ENCODE measurements at places on chromosomes 6 and 20.

DNA sequence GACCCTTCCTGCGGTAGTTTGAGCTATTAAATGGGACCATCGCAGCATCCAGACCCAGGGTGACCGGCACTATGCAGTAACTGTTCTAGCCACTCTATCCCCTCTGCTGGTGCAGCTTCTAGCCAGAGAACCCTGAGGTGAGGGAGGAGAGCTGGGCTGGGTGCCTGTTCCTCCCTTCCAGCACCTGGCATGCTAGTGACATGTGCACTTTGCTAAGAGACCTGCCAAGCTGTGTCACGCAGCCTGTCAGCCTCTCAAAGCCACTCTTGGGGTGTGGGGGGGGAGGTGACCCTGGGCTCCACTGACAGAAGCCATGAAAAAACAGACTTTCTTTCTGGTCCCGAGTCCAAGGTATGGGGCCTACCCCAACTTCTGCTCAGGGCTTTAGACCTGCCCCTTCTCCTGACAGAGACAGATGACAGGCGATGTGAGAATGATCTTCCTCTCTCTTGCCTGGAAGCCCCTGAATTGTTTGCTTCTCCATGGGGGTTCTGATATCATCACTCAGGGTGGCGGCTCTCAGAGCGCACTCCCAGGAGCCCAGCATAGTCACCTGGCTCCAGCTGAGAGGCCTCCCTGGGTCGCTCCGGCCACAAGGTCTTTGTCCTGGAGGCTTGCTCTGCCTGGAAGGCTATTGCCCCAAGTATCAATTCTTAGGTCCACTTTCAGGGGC lies 47.2 kb upstream of the MLN start:
- no peak for DNase-seq

DNA sequence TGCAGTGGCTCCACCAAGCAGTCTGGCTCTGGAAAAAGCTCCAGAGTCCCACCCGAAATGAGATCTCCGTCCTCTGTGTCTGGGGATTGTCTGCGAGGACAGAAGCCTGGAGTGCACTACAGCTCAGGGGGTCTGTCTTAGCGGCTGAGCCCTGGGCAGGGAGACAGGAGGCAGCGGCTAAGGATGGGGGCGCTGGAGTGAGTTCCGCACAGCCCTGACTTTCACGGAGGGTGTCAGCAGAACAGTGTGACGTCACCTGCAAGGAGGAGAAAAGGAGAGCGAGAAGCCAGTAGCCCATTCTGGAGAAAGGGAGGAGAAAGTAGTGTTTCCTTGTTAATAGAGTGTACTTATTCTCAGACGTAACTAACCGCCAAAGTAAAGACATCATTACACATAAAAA lies 97.6 kb downstream of the FAM50B start:
- no peak for DNase-seq

GRCh38 chr6:5511954-5512353 lies 250.6 kb downstream of the FARS2 start:
- DNase-seq: no peak

- no peak for DNase-seq
Observed at GRCh38 chr6:135637701-135638100, 140.2 kb upstream of the AHI1 start.

DNA sequence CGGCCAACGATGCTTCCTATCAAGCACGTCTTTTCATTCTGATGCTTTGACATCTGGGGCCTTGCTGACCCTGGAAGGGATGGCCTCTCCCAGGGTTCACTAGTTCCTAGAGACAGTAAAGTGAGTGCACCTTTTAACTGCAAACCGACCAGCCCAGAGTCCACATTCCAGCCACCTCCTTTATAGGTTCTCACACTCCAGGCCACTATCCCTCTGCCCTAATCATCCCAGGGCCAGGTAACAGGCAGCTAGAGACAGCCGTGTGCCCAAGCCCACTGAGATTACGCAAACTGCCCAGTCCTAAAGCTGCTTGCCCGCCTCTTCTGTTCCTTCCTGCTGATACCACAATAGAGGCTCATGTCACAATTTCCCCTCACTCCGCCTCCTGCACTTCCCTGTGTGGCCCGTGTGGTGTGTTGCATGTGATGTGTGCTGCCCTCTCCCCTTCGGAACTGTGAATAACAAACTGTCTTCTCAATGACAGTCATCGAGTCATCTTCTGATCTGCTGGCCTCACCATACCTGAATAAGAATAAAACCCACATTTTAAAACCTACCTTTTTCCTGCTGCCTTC lies 123.7 kb upstream of the EXOC2 start:
- no peak for DNase-seq

GRCh38 chr20:34389206-34389953 lies 26.3 kb downstream of the ITCH start:
- DNase-seq: no peak

GRCh38 chr20:25623225-25623735 lies 534 bp downstream of the NANP start:
- DNase-seq: peak; percentile 46

- DNase-seq: peak; percentile 73
Observed at GRCh38 chr6:100228834-100229441, 234.9 kb upstream of the MCHR2 start.

DNA sequence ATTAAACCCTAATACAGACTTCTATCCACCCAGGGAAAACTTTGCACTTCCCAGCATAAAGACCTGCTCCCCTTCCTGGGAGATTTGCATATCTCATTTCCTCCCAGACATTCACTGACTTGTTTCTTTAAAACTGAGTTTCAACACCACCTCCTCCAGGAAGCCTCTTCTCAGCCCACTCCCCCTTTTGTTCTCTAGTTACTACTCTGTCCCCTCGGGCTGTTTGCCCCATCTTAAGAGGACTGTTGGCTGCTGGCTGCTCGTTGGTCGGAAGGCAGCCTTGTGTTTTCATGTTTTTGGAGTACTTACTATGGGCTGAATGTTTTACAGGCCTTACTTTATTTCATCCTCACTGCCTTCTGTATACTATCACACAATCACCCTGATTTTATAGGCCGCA lies 6.6 kb downstream of the ARHGAP40 start:
- no peak for DNase-seq

DNA sequence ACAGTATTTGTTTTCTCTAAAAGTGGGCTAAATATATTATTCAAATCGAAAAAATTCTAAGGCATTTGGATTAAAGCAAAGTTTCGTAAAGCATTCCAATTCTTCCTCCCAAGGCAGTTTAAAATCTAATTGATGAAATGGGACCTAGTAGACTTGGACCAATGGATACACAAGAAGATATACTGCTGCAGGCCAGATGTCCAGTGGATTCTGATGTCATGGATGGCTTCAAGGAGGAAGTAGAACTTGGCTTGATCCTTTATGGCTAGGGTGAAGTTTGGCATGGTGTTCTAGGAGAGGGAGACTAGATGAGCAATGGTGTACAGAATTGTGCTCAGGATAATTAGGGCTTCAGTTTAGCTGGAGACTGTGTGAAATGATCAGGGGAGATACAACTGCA lies 559.5 kb upstream of the MMS22L start:
- no peak for DNase-seq

DNA sequence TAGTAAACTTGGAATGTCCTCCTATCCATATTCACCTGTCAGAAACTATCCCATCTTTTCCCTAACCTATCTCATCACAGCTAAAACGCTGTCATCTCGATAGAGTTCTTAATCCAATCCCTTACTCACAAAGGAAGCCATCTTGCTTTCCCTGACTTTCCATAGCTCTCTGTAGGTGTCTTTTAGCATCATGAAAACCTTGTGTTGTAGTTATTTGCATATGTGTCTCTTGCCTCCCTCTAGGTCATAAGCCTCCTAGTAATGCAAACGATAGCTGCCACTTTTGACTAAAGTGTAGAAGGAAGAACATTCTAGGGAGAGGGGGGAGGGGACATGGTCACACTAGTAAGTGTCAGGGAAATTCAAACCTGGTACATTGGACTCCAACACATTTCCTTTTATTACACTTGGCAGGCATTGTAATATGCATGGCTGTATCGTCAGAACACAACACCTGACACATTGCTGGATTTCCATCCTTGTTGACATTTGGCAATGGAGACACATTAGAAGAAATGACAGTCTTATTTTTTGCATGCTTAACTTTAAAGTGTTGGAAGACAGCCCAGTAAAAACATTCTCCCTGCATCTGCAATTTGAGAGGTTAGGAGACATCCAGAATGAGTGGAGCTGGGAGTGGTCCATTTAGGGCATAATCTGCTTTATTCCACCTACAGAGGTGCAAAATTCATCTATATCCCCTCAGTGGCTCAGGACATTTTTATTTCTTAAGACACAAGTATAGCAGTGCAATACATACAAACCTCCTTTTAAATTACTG lies 283.4 kb downstream of the HAO1 start:
- no peak for DNase-seq

DNA sequence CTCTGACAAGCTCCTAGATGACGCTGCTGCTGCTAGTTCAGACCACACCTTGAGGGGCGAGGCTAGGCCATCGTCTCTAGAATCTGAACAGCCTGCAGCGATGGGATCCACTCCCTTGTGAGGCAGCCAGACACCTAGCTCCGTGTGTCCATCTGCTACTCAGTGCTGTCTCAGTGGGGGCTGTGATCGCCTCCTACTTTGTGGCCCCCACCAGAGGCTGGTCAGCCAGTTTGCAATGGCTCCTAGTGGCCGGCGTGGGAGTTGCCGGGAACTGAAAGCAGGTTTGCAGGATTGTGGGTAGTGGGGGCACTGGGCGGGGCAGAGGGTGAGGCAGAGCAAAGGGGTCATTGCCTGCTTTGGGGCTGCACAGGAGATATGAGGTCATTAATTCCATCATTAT lies 2.8 kb downstream of the CCN5 start:
- DNase-seq: no peak

DNA sequence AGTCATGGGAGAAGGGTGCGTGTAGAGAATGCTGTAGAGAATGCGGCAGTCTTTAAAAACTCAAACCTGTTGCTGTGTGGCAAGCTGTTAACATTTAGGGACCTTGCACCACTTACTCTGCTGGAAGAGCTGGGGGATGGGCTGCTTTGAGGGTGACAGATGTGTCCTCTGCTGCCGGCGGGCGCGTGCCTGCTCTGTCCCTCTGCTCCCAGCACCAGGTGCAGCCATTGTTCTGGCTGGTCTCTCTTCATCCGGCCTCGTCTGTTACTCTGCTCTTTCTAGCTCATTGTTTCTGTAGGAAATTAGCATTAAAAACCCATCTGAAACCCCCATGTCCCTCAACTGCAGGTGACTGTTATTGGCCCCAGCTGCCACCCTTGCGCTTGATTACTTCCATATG lies 78.5 kb downstream of the CBFA2T2 start:
- peak; percentile 94 for DNase-seq

- no peak for DNase-seq
Observed at GRCh38 chr20:5996765-5997164, 46.3 kb downstream of the MCM8 start.

GRCh38 chr20:57866250-57867106 lies 156.7 kb upstream of the PMEPA1 start:
- no peak for DNase-seq

DNA sequence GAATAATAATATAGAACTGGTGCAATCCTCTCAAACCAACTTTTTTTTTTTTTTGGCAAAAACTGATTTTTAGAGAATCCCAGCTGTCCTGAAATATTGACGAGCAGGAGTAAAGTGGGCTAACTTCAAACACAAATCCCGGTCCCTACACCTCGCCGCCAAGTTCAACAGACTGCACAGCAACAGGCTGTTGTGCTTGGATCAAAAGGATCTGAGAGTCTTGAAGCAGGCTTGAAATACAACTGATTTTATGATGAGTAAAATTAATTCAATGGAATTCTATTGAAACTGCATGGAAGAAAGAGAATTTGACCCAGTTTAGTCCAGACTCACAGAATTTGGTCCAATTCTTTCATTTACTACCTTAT lies 172.1 kb downstream of the FOXC1 start:
- no peak for DNase-seq

- DNase-seq: peak; percentile 85
Observed at GRCh38 chr20:48635791-48636267, 192.0 kb downstream of the PREX1 start.

GRCh38 chr6:89297695-89298351 lies 17.3 kb downstream of the GABRR2 start:
- no peak for DNase-seq

- DNase-seq: no peak
Observed at GRCh38 chr6:128572294-128572693, 51.9 kb upstream of the PTPRK start.

- no peak for DNase-seq
Observed at GRCh38 chr6:158161566-158162254, 6.4 kb downstream of the SERAC1 start.

DNA sequence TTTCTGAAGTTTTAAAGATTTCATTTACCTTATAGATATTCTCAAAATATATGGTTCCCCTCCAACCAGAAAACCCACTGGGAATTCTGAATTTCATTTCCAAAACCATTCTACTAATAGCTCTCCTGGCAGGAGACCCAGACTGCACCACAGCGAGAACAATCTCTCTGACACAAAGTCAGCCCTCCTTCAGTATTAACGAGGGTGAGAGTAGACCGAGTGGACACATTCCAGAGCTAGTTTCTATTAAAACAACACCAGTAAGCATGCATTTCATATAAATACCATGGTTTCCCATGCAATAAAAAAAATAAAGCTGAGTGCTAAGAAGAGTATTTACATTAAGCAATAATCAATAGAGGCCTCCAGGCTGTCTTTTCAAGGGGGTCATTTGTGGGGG lies 899.6 kb upstream of the SLC35B3 start:
- DNase-seq: no peak

- DNase-seq: no peak
Observed at GRCh38 chr6:29552512-29553051, 7.0 kb downstream of the UBD start.

DNA sequence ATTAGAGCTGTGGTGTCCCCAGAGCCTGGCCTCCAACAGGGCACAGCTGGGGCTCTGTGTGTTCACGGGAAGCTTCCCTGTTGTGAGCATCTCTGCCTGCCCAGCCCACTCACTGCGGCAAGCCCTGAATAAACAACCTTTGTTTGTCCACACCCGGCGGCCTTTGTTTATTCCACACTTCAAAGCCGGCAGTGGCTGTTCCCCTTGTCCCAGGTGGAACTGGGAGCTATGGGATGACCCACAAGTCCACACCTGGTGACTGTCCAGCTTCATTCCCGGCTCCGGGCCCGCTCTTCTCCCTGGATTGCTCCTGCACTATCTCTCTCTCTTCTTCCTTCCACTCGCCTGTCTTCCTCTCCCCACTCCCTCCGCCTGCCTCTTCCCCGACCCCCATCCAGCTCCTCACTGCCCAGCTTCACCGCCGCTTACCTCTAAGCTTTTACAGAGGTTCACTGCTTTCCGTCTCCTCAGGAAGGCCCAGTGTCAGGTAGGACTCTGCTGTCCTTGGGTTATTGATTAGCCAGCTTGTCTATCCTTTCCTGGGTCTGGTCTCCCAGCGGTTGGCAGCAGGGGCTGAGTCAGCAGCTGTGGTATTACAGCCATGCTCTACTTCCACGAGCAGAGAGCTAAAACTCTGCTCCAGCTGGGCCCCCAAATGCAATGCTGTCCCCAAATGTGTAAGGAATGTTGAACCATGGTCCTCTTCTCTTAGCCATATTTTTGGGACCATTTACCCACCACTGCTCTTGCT lies 17.8 kb downstream of the DACT2 start:
- DNase-seq: no peak

DNA sequence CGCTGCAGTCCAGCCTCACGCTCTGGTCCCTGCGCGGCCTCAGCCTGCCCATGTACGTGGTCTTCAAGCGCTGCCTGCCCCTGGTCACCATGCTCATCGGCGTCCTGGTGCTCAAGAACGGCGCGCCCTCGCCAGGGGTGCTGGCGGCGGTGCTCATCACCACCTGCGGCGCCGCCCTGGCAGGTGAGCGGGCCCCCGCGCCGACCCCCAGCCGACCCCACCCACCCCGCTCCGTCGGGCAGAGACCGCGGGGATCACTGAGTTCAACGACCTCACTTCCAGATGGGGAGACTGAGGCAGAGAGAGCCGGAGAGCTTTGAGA lies 545 bp downstream of the SLC35D3 start:
- DNase-seq: no peak

- no peak for DNase-seq
Observed at GRCh38 chr6:106084989-106085691, 996 bp upstream of the PRDM1 start.
